ENCODE measurements at places on chromosomes 6 and 20.
A peak's percentile ranks its signal among the peaks of the same experiment; 100 is the strongest.

DNA sequence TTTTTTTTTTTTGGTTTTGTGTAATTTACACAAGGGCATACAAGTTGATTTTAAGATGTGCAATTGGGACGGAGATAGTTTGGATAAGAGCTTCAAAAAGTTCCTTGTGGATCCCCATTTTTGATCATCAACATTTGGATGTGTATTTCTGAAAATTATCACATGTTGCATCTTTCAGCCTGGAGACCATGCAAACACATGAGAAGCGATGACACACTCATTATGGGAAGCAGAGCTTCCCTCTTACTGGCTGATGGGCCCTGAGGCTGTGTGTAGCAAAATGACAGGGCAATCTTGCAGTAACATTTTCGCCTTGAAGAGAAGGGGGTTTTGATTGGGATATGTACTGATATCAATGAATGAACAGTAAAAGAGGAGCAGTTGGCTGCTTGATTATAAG lies 22.0 kb upstream of the RIPK1 start:
- no peak for DNase-seq

DNA sequence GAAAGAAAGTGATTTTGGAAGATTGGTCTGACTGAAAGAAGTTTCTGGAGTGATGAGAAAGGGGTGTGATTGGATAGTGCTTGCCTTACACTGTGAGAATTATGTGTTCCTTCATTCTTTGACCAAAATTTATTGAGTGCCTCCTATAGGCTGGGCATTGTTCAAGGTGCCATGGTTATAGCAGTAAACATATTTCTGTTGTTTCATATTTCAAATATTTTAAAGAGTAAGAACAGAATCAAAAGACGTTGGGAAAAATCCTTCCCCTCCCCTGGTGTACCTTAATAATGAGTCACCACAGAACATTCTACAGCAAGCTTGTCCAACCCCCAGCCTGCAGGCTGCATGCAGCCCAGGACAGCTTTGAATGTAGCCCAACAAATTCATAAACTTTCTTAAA lies 78.6 kb downstream of the GCLC start:
- no peak for DNase-seq

DNA sequence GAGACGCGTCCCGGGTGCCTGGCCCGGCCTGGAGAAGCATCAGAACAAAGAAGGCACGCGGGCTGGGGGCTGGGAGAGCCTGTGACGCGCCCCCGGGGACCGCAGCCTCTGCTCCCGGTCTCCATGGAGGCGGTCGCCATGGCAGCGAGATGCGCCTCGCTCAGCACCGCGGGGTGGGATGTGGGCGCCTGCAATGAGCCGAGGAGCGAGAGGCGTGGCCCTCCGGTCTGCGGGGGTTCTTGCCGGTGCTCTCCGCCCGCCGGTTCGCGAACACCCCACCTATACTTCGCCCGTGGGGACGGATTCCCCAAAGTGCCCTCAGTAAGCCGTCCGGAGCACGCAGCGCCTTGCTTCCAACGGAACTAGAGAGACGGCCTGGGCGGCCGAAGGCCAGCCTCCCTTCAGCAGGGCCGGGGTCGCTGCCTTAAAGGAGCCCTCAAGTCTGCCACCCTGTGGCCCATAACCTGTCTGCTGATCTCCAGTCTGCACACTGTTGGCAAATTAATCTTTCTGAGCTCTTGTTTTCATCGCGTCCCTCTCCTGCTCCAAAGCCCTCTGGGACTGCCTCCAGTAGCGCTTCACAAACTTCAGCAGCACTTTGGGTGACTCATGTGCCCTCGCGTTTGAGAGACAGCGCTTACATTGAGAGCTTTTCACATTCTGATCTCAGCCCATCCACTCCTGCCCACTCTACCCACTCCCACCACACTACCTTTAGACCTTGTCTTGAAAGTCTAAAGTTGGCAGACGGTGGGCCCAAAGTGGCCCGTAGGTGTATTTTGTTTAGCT lies 983 bp upstream of the ADISSP start:
- peak; percentile 81 for DNase-seq

DNA sequence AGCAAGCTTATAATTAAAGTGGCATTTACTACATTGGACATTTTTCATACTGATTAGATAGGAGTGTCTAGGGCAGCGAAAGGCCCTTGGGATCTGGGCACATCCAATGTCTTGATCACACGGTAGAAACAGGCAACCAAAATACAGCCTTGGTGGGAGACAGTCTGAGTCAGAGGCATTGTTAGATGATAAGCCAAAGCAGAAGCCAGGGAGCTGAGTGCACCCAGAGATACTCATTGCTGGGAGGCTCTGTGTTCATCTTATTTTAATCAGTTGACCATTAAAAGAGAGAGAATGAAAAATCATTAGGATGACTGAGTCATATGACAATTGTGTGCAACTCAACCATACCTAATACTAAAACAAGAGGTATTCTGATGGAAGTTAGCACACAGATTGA lies 109.5 kb downstream of the LCA5 start:
- no peak for DNase-seq

GRCh38 chr6:63862486-63863198 lies 227.0 kb downstream of the PHF3 start:
- no peak for DNase-seq
